ENCODE measurements at places on chromosomes 11 and 22.

- DNase-seq, result no peak
Observed at GRCh38 chr22:50318356-50318697, 8.5 kb downstream of the DENND6B start.

GRCh38 chr11:10793470-10794255 is 15.1 kb downstream of the EIF4G2 start:
- no peak for DNase-seq

DNA sequence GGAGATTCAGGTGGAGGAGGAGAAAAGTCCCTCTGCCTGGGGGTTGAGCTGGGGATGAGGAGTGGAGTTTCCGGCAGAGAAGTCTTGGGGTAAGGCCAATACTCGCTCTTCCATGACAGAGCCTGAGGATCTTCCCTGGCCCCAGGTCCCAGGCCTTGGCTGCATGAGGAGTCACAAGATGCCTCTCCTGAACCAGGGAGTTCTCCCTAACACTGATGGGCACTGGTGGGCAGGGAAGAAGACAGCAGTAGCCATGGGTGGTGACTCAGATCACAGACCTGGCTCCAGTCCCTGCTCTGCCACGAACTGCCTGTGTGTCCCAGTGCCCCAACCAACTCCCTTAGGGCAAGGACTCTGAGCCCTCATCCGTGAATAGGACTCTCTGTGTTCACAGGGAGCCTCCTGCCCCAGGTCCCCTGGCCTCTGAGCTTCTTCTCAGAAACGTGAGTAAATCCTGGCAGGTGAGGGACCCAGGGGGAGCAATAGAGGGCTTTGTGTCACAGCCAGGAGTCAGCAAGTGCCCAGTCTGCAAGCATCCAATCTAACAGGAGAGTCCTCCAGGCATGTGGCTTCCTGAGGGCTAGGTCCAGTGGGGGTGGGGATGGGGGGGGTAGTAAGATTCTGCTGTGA is 45.5 kb upstream of the FTH1 start:
- no peak for DNase-seq

GRCh38 chr11:71301858-71302533 is 49.6 kb upstream of the SHANK2 start:
- no peak for DNase-seq

DNA sequence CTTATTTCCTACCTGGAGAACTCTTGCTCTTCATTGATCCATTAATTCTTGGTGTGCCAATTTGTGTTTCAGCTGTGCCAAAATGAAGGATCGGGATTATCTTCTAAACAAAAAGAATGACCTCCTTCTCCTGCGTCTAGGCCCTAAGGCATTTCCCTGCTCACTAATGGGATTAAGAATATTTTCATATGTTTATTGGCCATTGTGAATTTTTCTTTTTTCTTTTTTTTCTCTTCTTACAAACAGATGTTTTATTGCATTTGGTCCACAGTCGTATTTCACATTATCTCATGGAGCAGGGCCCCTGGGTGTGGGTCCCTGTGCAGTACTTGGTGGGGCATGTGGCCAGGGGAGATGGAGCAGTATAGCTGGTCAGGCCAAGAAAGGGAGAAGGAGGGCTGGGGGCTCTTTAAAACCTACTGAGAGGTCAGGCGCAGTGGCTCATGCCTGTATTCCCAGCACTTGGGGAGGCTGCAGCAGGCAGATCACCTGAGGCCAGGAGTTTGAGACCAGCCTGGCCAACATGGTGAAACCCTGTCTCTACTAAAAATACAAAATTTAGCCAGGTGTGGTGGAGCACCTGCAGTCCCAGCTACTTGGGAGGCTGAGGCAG is 35.3 kb upstream of the HORMAD2 start:
- no peak for DNase-seq

Measured in activated naive CD8-positive, alpha-beta T cell treated with anti-CD3 and anti-CD28 coated beads, Interleukin-2, amount 50 U/mL, for 16 hours (primary cell).